ENCODE measurements at places on chromosomes 12 and 14.

GRCh38 chr12:105523164-105524057 is 192.9 kb downstream of the C12orf75 start:
- peak; percentile 73 for DNase-seq

DNA sequence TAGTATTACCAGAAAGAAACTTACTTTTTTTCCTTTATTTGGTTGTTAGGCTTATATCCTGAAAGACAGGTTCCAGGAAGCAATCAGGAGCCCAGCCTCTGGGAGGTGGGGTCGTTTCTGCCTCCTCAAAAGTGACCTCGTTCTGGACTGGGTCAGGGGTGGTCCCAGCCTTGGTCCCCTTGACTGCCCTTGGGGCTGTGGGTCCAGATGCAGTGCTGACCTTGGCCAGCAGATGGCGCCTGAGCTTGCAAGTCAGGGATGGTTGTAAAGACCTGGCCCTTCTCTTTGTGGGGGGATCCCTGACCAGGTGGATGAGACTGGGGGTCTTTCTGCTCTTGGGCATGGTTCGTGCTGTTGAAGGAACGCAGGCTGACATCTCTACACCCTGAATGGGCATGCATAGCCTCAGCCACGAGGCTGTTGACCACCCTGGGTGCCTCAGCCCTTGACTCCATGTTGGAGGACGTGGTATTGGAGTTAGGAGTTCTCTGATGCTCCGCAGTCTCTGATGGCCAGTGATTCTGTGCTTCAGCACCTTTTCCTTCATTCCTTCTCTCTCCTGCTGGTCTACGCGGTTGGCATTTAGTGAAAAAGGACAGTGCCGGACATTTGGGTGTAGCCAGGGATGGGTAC is 62.4 kb downstream of the ADCK1 start:
- DNase-seq, result peak; percentile 41

GRCh38 chr12:27627123-27627852 is 69.0 kb upstream of the REP15 start:
- no peak for DNase-seq

DNA sequence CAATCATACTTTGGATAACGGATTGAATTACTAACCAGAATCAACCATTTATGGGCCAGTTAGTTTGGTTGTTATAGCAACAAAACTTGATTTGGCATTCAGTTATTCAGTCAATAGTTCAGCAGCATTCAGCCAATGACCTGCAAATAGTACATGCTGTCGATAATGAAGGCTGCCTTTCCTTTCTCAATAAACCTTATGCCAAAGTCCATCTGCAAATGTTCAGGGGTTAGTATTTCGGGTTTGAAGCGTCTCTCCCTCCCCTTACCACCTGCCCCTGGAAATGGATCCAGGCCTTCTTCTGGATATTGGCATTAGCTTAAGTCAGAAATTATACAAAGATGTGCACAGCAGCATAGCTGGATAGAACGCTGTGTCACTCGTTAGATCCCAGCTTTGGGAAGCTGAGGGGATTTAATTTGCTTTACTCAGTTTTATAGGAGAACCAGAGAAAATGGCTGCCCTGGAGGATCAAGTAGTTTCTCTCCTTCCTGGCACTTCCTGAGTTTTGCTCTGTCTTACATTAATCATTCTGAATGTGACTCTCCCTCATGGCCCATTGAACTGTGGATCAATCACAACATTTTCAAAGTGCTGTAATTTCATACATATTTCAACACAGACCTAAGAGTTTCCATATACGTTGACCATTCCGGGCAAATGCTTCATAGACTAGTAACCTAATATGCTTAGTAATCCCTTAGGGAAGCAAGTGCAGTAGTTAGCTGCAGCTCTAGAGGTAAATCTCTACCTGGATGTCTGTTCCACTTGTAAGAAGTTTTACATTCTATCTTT is 46.7 kb upstream of the PTPRR start:
- DNase-seq, result no peak

GRCh38 chr12:128763395-128763794 is 60.4 kb downstream of the SLC15A4 start:
- DNase-seq, result no peak

GRCh38 chr12:31631809-31632208 is 27.7 kb upstream of the ETFBKMT start:
- no peak for DNase-seq

DNA sequence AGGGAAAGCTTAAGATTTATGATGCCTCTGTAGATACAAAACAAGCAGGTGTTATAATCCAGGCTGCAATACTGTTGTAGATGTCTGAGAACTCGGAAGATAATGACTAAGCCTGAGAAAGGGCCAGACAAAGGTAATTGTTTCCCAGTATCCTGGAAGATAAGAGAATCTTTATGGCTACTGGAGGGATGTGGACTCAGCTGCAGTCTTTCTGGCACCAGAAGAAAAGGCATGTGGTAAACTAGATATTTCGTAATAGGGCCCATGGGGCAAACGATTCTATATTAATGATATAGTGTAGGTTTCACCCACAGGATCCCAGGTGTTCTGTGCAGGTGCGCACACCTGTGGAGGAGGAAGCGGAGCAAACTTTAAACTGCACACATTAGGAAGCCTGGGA is 9.2 kb upstream of the APOLD1 start:
- no peak for DNase-seq

GRCh38 chr14:75320196-75320595 is 41.6 kb downstream of the FOS start:
- DNase-seq, result no peak

- DNase-seq, result no peak
These were observed 452.9 kb downstream of the CCER1 start for GRCh38 chr12:90502070-90502469.

DNA sequence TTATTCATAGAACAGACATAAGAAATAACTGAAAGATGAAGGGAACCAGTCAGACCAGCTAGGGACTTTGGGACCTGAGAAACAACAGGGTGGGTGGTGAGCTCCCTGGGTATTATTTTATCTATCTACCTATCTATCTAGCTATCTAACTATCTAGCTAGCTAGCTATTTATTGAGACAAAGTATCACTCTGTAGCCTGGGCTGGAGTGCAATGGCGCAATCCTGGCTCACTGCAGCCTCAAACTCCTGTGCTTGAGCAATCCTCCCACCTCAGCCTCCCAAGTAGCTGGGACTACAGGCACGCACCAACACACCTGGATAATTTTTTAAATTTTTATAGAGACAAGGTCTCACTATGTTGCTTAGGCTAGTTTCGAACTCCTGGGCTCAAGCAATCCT is 127.6 kb downstream of the DPF3 start:
- no peak for DNase-seq

DNA sequence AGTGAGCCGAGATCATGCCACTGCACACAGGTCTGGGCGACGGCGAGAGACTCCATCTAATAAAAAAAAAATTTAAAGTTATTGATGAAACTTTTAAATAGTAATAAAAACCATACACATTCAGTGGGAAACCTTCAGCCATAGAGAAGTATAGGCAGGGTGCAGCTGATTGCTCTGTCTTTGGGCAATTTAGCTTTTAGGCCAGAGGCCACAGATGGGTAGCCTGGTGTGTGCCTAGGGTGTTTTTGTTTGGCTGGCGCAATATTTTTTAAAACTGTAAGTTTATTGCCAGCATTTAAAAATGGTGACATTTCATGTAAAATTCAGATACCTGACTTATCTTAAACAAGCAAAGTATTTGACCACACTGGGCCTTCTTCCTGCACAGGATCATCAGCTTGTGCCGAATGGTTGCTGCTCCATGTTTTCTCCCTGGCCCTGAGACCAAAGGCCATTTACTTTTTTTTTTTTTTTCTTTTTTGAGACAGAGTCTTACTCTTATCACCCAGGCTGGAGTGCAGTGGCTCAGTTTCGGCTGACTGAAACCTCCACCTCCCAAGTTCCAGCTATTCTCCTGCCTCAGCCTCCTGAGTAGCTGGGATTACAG is 16.2 kb downstream of the EXD2 start:
- DNase-seq, result no peak

- DNase-seq, result no peak
These were observed 46.1 kb upstream of the CLEC14A start for GRCh38 chr14:38302034-38302433.

- no peak for DNase-seq
These were observed 12.5 kb upstream of the IQSEC3 start for GRCh38 chr12:53735-54730.

- no peak for DNase-seq
These were observed 1349.1 kb downstream of the TMEM121 start for GRCh38 chr14:106875503-106875902.

GRCh38 chr12:7142056-7142644 is 12.0 kb downstream of the CLSTN3 start:
- DNase-seq, result no peak

DNA sequence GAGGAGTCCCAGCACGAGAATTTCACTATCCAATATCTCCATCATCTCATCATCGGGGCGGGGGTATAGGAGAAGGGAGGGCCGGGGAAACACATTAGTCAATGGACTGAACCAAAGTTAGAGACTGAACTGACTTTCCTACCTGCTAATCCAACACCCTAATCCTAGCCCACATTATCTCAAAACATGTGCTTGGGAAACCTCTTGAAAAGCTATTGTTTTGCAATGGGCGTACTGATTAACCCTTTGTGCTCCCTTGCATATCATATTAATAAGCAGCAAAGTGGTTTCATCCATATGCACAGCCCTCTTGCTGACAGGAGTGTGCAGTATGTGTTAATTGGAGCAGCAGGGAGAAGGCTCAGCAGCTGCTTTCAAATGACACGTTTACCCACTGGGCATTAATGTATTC is 125.7 kb upstream of the GRIP1 start:
- DNase-seq, result no peak

GRCh38 chr14:99273766-99274345 is 1.9 kb upstream of the BCL11B start:
- DNase-seq, result no peak

- peak; percentile 30 for DNase-seq
These were observed 236.1 kb upstream of the PLEKHG7 start for GRCh38 chr12:92466391-92467305.

DNA sequence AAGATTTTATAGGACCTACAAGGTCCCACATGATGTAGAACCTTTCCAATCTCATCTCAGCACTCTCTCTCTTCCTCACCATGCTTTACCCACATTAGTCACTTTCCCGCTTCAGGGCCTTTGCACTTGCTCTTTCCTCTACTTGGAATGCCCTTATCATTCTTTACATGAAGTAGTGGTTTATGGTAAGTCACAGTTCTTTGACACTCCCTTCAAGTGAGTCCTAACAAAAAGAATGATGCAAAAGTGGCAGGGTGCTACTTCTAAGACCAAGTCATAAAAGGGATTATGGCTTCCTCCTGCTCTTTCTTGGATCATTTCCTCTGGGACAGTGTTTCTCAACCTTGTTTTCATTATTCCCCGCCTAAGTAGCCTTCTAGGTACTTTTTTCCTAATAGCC is 13.1 kb downstream of the TMBIM4 start:
- no peak for DNase-seq
